Cardiac fibroblast (primary cell): ENCODE measurements at places on chromosomes 1 and 21.

- no peak for DNase-seq
Observed at GRCh38 chr1:225435957-225436392, 8.1 kb upstream of the LBR start.

DNA sequence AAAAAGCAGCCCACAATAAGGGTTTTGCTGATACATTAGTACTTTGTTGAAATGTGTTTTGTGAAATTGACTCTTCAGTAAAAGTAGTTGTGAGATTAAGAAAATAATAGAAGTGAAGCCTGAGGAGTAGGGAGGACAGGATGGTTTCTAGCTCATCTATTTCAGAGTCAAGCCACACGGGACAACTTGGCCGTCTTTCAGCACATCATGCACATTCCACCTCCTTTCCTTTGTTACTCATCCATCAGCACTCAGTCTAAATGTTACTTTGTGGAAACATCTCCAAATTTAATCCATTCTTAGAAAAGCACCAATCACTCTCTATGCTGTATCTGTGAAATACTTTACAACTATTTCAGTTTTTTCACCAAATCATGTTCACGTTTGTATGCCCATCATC lies 223.3 kb downstream of the FGGY start:
- DNase-seq: peak; percentile 52

DNA sequence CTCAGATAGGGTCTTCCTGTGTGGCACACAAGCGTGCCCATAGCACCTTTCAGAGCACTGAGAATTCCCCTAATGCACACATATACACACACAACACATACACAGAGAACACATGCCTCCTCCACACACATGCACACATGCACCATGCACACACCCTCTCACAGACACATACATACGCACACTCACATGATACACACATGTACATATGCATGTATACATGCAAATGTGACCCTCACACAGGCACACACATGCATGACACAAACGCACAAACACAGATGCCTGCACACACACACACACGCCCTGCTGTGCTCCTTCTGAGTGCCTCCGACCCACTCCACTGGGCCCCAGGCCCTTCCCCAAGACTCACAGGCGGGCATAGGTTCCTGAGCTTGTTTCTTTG lies 251.0 kb downstream of the PTPRU start:
- no peak for DNase-seq

DNA sequence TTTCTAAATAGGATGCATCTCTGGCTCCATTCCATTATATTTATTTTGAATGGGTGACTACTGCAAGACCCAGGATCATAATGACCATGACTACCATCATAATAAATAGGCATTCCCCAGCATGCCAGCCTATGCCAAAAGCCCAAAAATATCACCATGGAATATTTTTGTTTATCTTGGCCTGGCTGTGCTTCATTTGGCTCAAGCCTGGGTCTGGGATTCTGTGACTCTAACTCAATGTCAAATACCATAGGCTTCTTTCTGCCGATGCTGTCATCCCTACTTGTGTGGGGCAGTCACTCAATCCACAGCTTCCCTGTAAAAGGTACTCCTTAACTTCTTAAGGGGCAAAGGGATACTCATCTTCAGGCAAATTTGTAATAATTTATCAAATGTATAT lies 66.6 kb downstream of the DIRAS3 start:
- DNase-seq: peak; percentile 3

DNA sequence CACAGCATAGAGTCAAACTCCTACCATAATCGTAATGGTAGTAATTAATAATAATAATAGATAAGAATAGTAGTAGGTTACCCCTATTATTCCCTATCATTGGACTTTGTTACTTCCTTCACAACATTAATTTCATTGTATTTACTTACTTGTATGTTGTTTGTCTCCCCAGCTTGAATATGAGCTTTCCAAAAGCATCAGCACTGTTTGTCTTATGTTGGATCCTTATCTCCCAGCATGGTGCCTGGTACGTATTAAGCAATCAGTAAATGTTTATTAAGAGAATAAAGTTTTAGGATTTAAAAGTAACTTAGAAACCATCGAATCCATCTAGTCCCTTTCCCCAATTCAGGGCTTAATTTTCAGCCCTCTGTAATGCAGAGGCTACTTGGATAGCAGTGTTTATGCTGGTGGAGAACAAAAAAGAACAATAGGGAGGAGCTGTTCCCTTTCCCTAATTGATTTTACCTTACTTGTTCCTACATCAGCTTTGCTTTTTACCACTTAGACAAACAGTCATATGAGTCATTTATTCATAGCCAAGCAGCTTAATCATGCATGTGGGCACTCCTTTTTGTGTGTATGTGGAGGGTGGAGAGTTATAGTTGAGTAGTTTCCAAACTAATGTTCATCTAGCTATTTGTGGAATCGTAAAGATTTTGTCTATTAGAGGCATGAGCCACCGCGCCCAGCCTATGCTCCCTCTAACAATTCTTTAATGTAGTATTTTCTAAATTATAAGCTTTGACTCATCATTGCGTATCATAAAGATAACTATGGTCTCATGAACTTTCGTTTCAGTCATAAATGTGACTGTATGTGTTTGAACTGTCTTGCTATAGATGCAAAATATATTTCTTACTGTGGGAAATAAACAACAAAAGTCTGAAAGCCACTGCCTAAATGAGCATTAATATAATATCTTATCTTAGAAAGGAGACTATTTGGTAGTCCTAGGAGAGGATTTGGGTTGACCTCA lies 20.9 kb upstream of the DR1 start:
- DNase-seq: peak; percentile 57

GRCh38 chr1:68347415-68347814 lies 102.3 kb downstream of the RPE65 start:
- no peak for DNase-seq

- no peak for DNase-seq
Observed at GRCh38 chr1:200234938-200235337, 174.9 kb downstream of the ZNF281 start.

DNA sequence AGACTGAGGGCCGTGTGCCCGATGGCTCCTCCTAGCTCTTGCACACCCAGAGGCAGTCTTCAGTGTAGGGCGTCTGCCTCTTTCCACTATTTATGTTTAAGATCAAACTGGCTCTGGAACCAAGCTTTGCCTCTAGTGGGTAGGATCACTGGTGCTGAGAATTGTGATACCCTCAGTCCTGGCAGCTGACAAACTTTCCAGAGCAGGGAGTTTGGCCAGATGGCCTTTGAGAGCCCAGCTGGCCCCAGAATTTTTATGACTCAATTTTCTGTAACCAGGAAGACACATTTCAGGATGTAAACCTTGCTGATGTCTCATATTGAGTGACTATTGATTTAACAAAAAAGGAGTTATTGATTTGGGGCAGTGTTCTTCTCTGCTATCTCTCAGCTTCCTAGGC lies 6.7 kb downstream of the COQ8A start:
- DNase-seq: no peak

GRCh38 chr21:33480481-33481103 lies 818 bp upstream of the TMEM50B start:
- no peak for DNase-seq

- DNase-seq: no peak
Observed at GRCh38 chr1:154937988-154938386, 1.5 kb upstream of the PMVK start.

GRCh38 chr1:203914292-203914691 lies 52.9 kb downstream of the SNRPE start:
- no peak for DNase-seq

- no peak for DNase-seq
Observed at GRCh38 chr21:36790616-36791015, 91.7 kb downstream of the SIM2 start.

- no peak for DNase-seq
Observed at GRCh38 chr1:81349194-81349965, 451.4 kb upstream of the ADGRL2 start.

- no peak for DNase-seq
Observed at GRCh38 chr1:67572594-67573221, 112.3 kb upstream of the GADD45A start.

DNA sequence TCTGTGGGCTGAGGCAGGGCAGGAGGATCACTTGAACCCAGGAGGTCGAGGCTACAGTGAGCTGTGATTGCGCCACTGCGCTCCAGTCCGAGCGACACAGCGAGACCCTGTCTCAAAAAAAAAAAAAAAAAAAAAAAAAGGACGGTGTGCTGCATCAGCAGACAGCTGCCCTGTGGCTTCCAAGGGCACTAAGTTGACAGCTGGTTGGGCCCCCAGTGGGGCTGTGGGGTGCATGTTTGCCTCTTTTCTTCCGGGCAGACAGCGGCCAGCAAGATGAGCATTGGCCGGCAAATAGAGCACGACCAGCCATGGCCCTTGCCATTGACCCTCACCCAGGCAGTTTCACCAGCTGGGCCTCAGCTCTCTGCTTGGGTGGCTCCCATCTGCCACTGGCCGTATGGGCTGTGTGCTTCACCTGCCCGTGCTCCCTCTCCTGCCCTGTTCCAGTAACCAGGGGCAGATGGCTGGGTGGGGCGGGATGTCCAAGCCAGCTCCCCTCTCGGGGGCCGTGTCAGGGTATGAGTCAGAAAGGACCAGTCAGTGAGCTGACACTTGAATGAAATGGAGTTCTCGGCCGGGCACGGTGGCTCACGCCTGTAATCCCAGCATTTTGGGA lies 12.3 kb upstream of the SLC25A34 start:
- no peak for DNase-seq

- DNase-seq: peak; percentile 76
Observed at GRCh38 chr1:222820171-222820712, 5.4 kb downstream of the DISP1 start.

DNA sequence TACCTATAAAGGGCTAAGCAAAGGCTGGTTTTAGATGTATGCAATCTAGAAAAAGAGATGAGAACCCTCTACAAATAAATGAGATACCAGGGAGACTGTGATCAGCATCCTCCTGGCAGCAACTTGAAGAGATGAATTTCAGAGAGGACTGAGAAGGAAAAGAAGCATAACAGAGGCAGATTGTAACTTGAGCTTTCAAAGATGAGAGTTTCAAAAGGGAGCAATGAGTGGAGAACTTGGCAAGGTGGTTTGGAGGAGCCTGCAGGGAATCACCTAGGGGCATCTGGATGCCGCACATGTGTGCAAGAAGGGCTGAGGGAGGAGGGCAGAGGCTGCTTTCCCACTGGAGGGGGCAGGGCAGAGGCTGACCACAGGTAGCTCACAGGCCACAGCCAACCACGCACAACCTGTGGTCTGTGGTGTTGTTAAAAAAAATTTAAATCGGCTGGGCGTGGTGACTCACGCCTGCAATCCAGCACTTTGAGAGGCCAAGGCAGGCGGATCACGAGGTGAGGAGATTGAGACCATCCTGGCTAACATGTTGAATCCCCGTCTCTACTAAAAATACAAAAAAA lies 50.2 kb downstream of the PCNX2 start:
- DNase-seq: no peak

DNA sequence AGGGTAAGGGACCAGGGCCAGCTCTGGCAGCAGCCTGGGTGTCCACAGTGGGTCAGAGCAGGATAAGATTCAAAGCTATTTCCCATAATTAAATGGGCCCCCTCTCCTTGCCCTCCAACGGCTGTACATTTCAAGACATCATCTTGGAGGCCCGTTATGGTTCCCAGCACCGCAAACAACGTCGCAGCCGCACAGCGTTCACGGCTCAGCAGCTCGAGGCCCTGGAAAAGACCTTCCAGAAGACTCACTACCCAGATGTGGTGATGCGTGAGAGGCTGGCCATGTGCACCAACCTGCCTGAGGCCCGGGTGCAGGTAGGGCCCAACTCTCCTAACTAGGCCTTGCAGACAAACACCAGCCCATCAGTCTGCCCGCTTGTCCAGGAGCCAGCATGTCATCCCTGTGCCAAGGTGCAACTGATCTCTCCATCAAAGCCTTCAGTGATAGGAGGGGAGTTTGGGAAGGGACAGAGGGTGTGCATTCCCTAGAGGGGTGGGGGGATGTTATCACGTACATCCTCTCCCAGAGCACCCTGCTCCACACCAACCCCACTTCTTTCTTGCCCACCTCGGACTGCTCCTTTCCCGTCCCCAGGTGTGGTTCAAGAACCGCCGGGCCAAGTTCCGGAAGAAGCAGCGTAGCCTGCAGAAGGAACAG lies 20.8 kb downstream of the DMBX1 start:
- no peak for DNase-seq

DNA sequence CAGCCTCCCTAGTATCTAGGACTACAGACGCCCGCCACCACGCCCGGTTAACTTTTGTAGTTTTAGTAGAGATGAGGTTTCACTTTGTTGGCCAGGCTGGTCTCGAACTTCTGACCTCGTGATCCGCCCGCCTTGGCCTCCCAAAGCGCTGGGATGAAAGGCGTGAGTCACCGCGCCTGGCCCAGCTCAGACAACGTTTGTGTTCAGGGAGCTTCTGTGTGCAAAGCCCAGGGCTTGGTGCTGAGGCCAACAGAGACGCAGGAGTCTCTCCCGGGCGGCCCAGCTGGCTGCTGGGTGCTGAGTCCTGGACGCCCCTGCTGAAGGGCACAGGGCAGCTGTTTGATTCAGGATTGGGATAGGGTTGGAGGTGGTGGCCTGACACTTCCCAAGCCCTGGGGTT lies 3.0 kb downstream of the PRKCZ start:
- no peak for DNase-seq

DNA sequence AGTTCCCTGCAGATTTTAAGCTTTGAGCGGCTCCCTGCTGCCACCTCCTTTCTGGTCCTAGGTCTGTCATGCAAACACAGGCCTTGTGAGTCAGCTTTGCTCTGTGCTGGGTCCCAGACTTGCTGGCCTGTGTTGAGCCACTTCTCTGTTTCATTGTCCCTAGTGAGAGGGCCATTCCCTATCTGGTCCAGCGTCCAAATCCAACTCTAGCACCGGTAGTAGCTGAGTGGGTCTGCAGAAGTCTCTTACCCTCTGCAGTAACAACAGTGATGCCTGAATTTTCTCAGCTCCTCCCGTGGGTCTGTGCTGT lies 5.8 kb downstream of the TTC22 start:
- no peak for DNase-seq

GRCh38 chr1:36591278-36591677 lies 108.6 kb upstream of the CSF3R start:
- DNase-seq: no peak

DNA sequence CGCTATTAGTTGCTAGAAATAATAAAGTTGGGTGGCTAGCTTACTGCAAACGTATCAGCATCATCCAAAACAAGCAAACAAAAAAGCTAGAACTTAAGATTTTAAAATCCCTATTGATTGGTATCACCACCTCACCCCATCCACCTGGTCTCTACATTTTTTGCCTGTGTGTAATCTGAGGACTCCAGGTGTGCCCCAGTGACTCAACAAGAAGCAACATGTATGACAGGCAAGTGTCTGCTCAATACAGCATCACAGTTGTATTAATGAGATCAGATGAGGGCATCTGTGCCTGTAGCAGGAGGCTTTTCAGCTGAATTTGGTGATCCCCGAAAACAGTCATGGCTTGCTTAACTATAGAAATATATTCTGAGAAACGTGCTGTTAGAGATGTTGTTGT lies 14.6 kb upstream of the PAPPA2 start:
- no peak for DNase-seq

GRCh38 chr21:39681845-39682244 lies 63.1 kb upstream of the IGSF5 start:
- no peak for DNase-seq

DNA sequence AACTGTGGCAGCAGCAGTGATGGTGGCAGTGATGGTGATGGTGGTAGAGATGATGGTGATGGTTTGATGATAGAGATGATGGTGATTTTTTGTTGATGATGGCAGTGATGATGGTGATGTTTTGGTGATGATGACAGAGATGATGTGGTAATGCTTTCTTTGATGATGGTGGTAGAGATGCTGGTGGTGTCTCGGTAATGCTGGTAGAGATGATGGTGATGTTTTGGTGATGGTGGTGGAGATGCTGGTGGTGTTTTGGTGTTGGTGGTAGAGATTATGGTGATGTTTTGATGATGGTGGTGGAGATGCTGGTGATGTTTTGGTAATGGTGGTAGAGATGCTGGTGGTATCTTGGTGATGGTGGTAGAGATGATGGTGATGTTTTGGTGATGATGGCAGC lies 131.6 kb downstream of the NAV1 start:
- DNase-seq: no peak
